SW480 (cell line): ENCODE measurements at places on chromosomes 5 and 9.

DNA sequence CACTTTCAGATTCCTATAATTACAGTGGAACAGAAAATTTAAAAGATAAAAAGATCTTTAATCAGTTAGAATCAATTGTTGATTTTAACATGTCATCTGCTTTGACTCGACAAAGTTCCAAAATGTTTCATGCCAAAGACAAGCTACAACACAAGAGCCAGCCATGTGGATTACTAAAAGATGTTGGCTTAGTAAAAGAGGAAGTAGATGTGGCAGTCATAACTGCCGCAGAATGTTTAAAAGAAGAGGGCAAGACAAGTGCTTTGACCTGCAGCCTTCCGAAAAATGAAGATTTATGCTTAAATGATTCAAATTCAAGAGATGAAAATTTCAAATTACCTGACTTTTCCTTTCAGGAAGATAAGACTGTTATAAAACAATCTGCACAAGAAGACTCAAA lies 29.5 kb downstream of the ZFYVE16 start:
- no peak for DNase-seq

DNA sequence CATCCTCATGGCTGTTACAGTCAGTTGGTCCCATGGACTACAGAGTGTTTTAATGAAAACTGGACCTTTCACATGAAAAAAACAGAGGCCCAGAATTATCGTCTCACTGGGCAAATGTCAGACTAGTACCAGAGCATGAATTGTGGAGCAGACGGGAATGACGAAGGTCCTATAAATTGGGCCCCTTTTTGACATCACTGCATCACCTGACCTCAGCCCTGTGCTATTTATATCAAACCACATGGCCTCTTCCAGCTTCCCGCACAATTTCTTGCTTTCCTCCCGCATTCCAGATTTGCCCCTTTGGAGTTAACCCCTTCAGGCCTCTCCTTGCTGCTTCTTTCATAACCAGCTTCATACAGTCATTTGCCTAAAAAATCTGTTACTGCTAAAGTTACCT lies 301.7 kb downstream of the ATPSCKMT start:
- no peak for DNase-seq

DNA sequence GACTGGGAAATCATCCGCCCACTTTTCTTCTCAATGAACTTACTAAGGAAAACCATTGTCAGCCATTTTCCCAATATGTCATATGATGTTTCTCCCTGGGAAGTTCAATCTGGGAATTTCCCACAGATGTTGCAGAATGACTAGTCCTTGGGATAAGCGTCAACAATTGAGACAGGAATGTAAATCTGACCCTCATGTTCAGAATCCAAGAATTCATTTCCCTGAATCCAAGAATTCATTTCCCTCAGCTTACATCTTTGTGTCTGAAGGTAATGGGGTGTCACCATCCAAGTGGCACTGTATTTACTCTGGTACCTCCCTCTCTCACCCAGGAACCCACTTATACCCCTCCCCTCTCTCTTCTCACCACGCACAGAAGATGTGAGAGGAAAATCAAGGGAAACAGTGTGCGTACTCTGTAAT lies 7.4 kb downstream of the KLF9 start:
- no peak for DNase-seq

DNA sequence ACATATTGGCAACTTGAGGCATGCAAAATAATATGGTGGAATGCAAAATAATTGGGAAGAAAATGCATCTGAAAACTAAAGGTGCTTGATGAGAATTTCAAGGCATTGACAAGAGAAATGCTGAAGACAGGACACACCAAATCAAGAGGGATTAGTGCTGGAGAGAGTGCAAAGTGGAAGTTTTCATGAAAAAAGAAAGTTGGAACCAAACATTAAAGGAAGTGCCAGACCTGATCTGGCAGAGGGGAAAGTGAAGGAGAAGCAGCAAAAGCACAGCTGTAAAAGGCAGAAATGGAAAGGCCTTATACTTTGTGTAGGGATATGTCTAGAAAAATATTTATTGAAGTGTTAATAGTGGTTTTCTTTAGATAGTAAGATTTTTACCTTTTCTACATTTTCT lies 35.3 kb upstream of the FYB1 start:
- DNase-seq = no peak

DNA sequence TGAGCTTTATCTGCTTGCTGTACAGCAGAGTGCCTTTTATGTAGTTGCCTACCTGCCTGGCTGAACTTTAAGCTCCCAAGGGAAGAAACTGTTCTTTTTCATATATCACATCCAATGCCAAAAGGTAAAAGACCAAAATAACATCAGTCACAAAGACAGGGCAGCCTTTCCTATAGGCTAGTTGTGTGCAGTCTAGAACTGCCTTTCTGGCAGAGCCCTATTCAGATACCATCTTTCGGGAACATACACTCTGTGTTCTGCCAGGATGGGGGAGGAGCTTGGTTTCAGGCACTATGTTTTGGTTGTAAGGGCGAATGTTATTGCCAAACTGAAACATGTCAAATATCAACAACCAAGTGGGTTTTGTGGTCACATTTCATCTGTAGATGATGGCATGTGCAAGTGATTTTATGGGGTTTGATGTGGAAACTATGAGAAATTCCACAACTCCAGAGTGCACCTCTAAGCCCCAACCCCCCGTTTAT lies 314.5 kb downstream of the ADGRV1 start:
- DNase-seq = peak; percentile 22

GRCh38 chr5:115160975-115161475 lies 8.7 kb downstream of the TRIM36 start:
- DNase-seq = no peak
